ENCODE measurements at places on chromosomes 16 and 17.

DNA sequence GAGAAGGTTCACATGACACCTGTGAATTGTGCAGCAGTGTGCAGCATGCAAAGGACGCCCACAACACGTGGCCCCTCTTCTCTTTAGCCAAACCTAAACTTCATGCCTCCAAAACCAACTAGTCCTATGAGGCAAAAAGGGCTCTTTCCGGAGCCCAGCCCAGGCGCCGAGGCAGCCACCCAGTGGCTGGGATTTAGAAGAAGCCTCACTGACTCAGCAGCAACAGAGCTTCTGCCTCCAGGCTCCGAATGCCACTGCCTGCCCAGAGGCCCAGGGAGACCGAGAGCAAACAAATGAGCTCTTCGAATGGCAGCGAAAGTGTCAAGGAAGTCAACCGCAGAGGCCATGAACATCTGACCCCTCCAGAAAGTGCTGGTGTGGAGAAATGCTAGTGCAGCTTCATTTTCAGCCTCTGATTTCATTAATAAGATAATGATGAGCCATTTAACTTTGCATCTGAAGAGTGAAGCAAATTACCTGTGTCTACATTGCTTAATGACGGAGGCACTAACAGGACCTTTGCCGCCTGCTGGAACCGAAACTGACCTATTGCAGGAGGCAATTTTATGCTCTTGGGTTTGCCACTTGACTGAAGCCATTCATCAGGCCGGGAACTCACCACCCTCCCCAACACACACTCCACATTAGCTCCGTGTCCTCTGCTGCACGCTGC, 157.7 kb upstream of the RPL38 start:
- no peak for DNase-seq

DNA sequence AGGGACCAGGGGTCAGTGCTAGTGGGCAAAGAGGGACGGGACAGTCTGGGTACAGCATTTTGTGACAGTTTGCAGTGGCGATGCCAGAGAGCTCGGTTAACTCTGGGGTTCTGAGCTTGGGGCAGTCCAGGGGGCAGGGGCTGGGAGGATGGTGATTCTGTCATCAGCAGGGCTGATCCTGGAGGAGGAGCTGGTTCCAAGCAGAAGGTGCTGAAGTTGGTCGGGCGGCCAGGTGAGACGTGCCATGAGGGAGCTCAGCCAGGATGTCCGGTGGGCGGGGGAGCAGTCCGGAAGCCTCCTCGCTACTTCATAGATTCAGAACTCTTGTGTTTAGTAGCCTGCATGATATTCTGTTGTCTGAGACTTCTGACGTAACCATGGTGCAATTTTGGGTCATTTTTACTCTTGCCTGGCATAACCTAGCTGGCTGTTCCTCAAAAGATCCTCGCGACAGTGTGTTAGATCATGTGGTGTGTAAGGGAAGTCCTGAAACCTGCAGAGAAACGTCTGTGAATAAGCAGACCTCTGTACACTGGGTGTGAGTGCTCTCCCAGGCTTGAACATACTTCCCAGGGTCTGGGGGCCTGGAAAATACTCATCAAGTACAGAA, 122.0 kb downstream of the CLEC16A start:
- no peak for DNase-seq

DNA sequence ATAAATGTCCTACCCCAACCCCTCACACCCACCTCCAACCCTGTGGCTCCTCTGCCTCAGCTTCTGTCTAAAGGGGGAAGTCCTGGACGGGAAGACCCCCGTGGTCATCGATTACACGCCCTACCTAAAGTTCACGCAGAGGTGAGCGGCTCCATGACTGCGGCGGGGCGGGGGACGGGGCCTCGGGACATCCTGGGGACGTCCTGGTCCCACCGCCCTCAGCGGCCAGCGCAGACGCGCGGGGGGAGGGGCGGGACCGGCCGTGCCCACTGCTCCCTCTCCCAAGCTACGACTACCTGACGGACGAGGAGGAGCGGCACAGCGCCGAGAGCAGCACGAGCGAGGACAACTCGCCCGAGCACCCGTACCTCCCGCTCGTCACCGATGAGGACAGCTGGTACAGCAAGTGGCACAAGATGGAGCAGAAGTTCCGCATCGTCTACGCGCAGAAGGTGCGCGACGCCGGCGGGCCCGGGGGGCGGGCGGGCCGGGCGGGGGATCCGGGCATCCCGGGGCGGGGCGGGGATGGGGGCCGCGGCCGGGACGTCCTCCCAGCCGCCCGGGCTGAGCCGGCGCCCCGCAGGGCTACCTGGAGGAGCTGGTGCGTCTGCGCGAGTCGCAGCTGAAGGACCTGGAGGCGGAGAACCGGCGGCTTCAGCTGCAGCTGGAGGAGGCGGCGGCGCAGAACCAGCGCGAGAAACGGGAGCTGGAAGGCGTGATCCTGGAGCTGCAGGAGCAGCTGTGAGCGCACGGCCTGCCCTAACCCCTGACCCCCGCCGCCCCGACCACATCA, 6.7 kb downstream of the RUNDC3A start:
- DNase-seq: peak; percentile 57

GRCh38 chr16:16877061-16877460, 498.1 kb downstream of the NPIPA7 start:
- DNase-seq: no peak

GRCh38 chr16:66862023-66862520, 17.9 kb downstream of the CA7 start:
- DNase-seq: no peak

GRCh38 chr16:70653809-70654771, 7.7 kb downstream of the IL34 start:
- DNase-seq: peak; percentile 82

GRCh38 chr17:78804777-78805176, 22.7 kb upstream of the CYTH1 start:
- DNase-seq: peak; percentile 48

- DNase-seq: no peak
Observed at GRCh38 chr16:54554581-54554980, 268.0 kb upstream of the IRX3 start.

GRCh38 chr16:89384282-89384681, 106.1 kb downstream of the ANKRD11 start:
- no peak for DNase-seq

DNA sequence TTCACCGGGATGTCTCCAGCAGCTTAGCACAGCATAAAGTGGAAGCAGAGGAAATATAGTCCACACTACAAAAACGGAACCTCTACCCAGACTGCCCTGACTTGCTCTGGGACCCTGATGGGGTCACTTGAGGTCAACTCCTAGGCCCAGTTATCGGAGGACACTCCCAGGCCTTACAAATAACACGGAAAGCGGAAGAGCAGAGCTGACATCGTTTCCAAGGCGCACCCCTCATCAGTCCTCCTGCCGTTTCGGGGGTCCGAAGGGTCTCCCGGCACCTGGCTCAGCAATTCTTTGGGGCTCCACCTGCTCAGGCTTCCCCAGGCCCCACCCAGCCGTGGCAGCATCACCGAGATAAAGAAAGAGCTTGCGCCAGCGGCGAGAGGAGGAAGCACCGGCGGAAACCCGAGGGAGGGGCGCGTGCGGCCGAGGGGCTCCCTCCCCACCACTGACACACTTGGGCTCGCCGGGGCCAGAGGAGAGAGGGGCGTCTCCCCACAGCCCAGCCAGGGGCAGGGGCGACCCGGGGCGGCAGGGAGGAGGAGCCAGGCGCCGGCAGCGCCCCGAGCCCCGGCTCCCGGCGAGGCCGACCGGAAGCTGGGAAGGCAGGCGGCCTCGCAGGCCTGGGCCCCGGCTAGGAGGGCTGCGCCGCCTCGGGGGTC, 727 bp downstream of the CORO7 start:
- peak; percentile 64 for DNase-seq

- DNase-seq: no peak
Observed at GRCh38 chr16:79009896-79010295, 590.6 kb downstream of the MAF start.

GRCh38 chr16:30458561-30459394, 13.1 kb upstream of the SEPHS2 start:
- DNase-seq: peak; percentile 93
